ENCODE measurements at places on chromosomes 6 and 20.
A peak's percentile ranks its signal among the peaks of the same experiment; 100 is the strongest.

DNA sequence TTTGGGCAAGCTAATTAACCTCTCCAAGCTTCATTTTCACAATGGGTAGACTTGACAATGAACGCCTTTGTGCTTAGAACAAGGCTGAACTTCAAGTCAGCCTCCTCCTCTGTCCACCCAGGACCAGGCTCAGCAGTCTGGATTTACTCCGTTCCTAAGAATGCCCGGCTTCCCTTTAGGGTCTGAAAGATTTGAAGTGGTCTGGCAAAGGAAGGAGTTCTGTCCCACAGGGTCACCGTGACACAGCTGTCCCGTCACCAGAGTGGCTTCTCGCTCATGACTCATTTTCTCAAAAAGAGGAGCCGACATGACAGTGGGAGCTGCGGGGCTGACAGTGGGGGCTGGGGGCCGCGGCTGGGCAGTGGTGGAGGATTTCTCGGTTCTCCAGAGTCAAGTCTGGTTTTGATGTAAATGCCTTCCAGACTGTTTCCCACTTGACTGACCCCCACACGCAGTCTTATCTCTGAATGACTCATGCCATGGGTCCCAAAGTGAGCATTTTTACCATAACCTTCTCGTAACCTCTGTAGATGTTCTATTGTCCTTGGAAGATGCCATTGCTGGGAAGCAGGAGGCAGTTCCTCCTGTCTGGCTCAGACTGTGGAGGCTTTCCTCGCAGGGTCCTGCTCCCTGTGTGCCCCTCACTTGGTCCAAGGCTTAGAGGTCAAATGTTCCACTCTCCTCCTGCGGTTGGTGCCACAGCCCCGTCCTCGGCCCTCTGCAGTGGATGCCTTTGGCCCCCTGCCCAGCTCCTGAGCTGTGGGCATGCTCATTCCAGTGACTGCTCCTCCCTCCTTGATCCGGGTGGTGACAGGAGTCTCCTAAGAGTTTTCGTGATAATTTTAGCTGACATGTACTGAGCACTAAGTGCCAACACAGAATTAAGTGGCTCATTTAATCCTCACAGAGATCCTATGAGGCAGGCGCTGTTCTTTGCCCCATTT, 253.1 kb downstream of the FNDC1 start:
- H3K27ac ChIP-seq: no peak overlapping the region
- no peak overlapping the region for H3K4me3 ChIP-seq
- H3K27me3 ChIP-seq: peaks cover 19% of the 10 kb centered on the region
- no peaks in the 10 kb centered on the region for H3K4me1 ChIP-seq

DNA sequence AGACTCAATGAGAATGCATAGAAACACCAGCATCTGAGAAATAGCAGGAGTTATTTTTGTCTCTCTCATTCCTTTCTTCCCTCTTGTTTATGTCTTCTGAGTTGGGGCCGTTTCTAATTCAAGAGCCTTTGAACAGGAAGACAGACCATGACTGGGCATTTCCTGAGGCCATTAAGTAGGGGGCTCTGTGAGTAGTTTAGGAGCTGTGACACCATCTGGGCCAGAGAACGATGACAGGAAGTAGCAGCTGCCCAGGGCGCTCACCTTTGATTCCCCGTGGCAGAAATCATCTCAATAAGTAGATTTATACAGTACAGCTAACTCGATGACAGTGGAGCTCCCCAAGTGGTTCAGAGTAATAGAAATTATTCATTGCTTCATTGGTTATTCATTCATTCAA, 298.4 kb upstream of the PLN start:
- no peak for DNase-seq
- H3K4me3 ChIP-seq: no peak overlapping the region
- H3K27me3 ChIP-seq: peaks cover 2% of the 10 kb centered on the region
- H3K36me3 ChIP-seq: no peaks in the 10 kb centered on the region
- no peaks in the 10 kb centered on the region for H3K4me1 ChIP-seq

DNA sequence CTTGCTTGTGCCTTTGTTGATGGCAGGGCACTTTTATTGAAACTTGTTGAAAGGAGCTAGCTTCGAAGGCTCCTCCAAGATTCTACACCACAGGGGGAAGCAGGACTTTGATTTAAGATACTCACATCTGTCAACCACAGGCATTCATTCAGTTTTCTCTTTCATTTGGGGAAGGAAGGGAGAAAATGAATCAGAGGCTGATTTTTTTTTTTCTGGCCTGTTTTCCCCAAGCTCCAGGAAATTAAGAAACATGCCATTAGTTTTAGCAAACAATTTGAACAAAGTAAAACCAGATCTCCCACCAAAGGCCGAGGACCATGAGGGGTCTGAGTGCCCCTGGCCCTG, 8.7 kb upstream of the APCDD1L start:
- H3K27ac ChIP-seq: no peak overlapping the region
- no peak for DNase-seq
- H3K27me3 ChIP-seq: peaks cover 8% of the 10 kb centered on the region
- H3K36me3 ChIP-seq: no peaks in the 10 kb centered on the region
- no peak overlapping the region for H3K4me3 ChIP-seq

DNA sequence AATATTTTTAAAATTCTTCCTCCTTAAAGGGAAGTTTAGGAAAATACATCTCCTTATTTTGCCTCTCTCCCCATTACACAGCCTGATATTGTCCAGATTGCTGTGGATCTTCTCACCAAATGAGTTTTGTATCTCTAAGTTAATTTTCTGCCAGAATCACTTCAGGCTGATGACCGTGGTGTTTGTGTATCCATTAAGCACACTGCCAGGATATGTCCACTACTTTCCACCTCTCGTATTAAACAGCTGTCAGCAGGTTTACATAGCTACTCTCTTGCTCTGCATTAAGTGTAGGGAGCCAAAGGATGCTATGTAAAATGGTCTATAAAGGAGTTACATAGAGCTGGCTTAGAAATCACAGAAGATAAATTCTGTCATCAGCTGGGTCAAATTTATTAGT, 201.1 kb downstream of the ZFAND3 start:
- peaks cover 16% of the 10 kb centered on the region for H3K4me1 ChIP-seq
- H3K4me3 ChIP-seq: no peak overlapping the region
- DNase-seq: no peak
- peaks cover 2% of the 10 kb centered on the region for H3K36me3 ChIP-seq
- H3K27ac ChIP-seq: no peak overlapping the region
- no peaks in the 10 kb centered on the region for H3K27me3 ChIP-seq

GRCh38 chr6:13466304-13467215, 20.8 kb downstream of the GFOD1 start:
- H3K4me1 ChIP-seq: peaks cover 50% of the 10 kb centered on the region
- peaks cover 19% of the 10 kb centered on the region for H3K36me3 ChIP-seq
- H3K27ac ChIP-seq: peak overlapping the region; percentile 65
- DNase-seq: no peak
- no peaks in the 10 kb centered on the region for H3K27me3 ChIP-seq

- no peak overlapping the region for H3K4me3 ChIP-seq
- peaks cover 14% of the 10 kb centered on the region for H3K4me1 ChIP-seq
- H3K27ac ChIP-seq: no peak overlapping the region
- H3K27me3 ChIP-seq: peaks cover 11% of the 10 kb centered on the region
- no peaks in the 10 kb centered on the region for H3K36me3 ChIP-seq
- DNase-seq: no peak
Observed at GRCh38 chr20:49612127-49612738, 44.3 kb upstream of the PTGIS start.

DNA sequence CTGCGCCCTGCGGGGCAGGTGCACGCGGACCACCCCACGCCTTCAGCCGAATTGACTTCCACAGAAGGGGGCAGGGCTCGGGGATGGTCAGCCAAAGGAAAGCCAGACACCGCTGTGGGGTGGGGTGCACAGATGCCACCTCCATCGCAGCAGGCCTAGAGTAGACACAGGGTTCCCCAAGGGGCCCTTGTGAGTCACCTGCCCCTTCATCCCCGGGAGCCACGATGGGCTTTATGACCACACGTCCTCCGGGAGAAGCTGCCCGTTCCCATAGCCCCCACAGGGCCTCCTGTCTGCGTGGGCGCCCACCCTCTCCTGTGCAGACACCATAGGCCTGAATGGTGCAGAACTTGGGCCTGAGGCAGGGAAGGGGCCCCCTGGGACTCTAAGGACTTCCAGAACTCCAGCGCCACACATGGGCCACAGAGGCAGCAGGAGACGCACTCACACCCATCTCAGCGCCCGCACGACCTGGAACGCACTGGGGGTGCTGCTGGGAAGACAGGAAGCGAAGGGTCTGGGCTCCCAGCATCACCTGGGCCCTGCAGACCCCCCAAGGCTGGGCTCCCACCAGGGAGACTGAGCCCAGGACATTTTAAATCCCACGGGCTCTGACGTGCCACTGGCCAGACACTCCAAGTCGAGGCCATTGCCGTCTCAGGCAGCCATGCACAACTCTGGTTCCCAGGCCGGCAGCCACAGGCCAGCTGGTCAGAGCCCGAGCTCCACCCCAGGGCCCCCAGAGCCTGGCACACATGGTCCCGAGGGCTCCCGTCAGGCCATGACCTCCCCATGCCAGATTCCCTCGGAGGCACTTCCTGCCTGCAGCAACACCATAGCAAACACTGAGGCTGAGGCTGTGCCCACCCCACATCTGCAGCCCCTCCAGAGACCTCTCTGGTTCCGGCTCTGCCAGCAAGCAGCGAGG, 134.2 kb downstream of the DLL1 start:
- no peaks in the 10 kb centered on the region for H3K4me1 ChIP-seq
- H3K4me3 ChIP-seq: no peak overlapping the region
- H3K27ac ChIP-seq: no peak overlapping the region
- H3K36me3 ChIP-seq: no peaks in the 10 kb centered on the region
- peaks cover 9% of the 10 kb centered on the region for H3K27me3 ChIP-seq

DNA sequence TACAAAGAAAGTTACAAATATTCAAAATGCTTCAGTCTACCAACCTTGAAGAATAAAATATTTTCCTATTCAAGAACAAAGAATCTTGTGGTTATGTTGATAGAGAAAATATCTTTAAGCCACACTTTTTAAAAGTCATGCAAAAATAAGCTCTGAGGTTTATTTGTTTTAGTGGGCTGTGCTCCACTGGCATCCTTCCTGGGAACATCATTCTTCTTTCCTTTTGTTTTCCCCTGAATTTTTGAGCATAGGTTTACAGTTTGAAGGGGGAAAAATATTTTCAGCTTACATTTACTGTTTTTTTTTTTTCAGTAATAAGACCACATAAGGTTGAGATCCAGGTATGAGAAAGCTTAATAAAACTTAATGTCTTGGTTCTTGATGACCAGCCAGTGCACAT, 72.0 kb upstream of the BACH2 start:
- peaks cover 6% of the 10 kb centered on the region for H3K4me1 ChIP-seq
- no peaks in the 10 kb centered on the region for H3K36me3 ChIP-seq
- no peak overlapping the region for H3K4me3 ChIP-seq
- H3K27ac ChIP-seq: peak overlapping the region; percentile 80

GRCh38 chr6:13181393-13181792, 146.9 kb downstream of the TBC1D7 start:
- H3K4me1 ChIP-seq: peaks cover 4% of the 10 kb centered on the region
- no peak overlapping the region for H3K4me3 ChIP-seq
- DNase-seq: no peak
- no peak overlapping the region for H3K27ac ChIP-seq
- H3K27me3 ChIP-seq: peaks cover 17% of the 10 kb centered on the region

DNA sequence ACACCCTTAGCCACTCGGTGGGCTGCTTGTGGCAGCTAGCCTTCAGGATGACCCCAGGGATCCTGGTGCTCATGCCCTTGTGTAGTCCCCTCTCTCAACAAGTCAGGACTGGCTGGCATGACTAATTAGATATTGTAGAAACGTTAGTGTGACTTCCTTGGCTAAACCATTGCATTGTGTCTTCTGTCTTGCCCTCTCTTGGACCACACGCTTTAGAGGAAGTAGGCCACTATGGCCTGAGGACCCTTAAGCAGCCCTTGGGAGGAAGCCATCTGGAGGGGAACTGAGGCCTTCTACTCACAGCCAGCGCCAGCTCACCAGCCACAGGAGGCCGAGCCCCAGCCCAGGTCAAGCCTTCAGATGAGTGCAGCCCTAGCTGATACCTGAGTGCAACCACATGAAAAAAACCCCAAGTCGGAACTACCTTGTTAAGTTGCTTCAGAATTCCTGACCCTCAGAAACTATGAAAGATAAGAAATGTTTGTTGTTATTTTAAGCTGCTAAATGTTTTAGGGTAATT, 10.1 kb downstream of the ANGPT4 start:
- H3K4me3 ChIP-seq: no peak overlapping the region
- DNase-seq: no peak
- H3K4me1 ChIP-seq: peaks cover 17% of the 10 kb centered on the region
- H3K27ac ChIP-seq: no peak overlapping the region

DNA sequence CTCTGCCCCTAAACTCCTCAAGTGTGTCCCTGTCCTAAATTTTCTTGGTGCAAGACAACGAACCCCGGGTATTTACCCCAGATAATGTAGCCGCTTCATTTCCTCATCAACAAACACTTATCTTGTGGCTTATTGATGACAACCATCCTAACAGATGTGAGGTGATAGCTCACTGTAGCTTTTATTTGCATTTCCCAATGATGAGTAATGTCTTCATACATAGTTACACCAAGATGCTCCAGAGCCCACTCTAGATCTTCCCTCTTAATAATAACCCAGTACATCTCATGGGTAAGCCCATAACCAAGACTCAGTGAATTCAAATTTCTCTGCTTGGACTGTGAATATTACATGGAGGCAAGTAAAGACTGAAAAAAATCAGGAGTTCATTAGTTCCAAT, 48.2 kb upstream of the BEND6 start:
- no peak overlapping the region for H3K4me3 ChIP-seq
- H3K27ac ChIP-seq: no peak overlapping the region
- peaks cover 2% of the 10 kb centered on the region for H3K27me3 ChIP-seq
- no peaks in the 10 kb centered on the region for H3K4me1 ChIP-seq

- H3K27ac ChIP-seq: no peak overlapping the region
- peaks cover 2% of the 10 kb centered on the region for H3K4me1 ChIP-seq
- H3K4me3 ChIP-seq: no peak overlapping the region
- H3K27me3 ChIP-seq: peaks cover 33% of the 10 kb centered on the region
- no peaks in the 10 kb centered on the region for H3K36me3 ChIP-seq
- DNase-seq: no peak
Observed at GRCh38 chr6:36286858-36287257, 17.0 kb downstream of the PNPLA1 start.

DNA sequence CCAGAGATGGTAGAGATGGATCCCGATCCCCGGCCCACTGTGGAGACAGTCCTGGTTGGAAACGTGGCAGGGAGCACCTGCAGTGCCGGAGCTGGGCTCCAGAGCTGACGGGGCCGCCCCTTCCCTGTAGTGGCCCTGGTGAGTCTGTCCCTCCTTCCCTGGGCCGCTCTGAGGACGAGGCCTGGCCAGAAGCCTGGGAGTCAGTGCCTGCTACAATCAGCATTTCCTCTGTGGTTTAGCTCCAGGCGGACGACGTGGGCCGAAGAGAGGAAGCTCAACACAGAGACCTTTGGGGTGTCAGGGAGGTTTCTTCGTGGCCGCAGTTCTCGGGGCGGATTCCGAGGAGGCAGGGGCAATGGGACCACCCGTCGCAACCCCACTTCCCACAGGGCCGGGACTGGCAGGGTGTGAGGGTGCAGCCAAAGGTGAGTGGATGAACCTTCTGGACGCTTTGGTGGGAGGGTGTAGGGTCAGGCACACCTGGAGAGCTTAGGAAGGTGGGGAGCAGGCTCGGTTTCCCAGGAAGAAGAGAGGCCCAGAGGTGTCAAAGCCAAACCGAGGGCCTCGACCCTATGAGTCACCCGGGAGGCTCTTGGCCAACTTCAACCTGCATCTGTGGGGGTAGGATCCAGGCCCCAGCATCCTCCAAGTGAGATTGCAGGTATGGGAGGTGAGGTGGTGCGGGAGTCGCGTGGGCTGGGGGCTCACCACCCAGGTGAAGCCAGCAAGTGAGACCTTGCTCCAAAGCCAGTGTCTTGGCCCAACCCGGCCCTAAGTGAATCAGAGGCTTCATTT, 9.9 kb downstream of the PSMA7 start:
- H3K27ac ChIP-seq: no peak overlapping the region
- H3K27me3 ChIP-seq: no peaks in the 10 kb centered on the region
- no peak for DNase-seq
- no peak overlapping the region for H3K4me3 ChIP-seq
- H3K4me1 ChIP-seq: peaks cover 23% of the 10 kb centered on the region
